Gastrocnemius medialis (tissue), 4 donors: ENCODE measurements at places on chromosomes 7 and 10. TPM values are rescaled to one million over a fixed set of nuclear protein-coding genes. Genes with fewer than 3 reads are reported as not detected.
A peak's percentile ranks its signal among the peaks of the same experiment; 100 is the strongest.

GRCh38 chr7:143316492-143316891 is 581 bp downstream of the CLCN1 start:
- H3K27me3 ChIP-seq, result no peaks in the 10 kb centered on the region
- H3K4me1 ChIP-seq, result peaks cover 41% of the 10 kb centered on the region
- DNase-seq, result peak; percentile 54
- no peaks in the 10 kb centered on the region for H3K36me3 ChIP-seq

Gene HILPDA
- total RNA-seq, result 3.7 TPM

GRCh38 chr7:132815130-132815529 is 238.9 kb upstream of the PLXNA4 start:
- DNase-seq, result no peak
- no peaks in the 10 kb centered on the region for H3K36me3 ChIP-seq
- peaks cover 11% of the 10 kb centered on the region for H3K4me1 ChIP-seq
- no peaks in the 10 kb centered on the region for H3K27me3 ChIP-seq

- no peaks in the 10 kb centered on the region for H3K36me3 ChIP-seq
- no peak for DNase-seq
- H3K4me3 ChIP-seq, result no peak overlapping the region
- H3K27ac ChIP-seq, result no peak overlapping the region
- peaks cover 81% of the 10 kb centered on the region for H3K27me3 ChIP-seq
- no peaks in the 10 kb centered on the region for H3K4me1 ChIP-seq
Measured at GRCh38 chr7:8441106-8441965, 7.9 kb downstream of the NXPH1 start.

Gene CWF19L1
- 11.6 TPM for total RNA-seq

DNA sequence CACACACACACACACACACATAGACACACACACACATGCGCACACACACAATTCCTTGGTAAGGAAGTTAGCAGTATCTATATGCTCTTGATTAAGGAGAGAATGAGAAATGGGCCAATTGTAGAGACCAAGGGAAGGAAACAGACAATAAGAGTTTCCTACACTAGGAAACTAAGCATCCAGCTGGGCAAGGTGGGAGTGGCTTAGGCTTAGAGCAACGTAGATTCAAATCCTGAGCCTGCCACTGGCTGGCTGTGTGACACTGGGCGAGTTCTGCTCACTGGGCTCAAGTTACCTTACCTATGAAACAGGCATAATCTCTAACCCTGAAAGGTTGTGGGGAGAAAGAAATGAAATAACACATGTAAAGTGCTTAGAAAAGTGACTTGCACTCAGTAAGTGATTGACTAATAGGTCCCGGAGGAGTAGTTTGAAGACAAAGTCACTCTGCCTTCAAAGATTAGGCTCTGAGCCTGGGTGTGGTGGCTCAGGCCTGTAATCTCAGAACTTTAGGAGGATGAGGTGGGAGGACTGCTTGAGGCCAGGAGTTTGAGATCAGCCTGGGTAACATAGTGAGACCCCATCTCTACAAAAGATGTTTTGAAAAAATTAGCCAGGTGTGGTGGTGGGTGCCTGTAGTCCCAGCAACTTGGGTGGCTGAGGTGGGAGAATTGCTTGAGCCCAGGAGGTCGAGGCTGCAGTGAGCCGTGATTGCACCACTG is 701.4 kb downstream of the PARD3 start:
- DNase-seq, result no peak
- H3K27ac ChIP-seq, result no peak overlapping the region
- no peak overlapping the region for H3K4me3 ChIP-seq
- peaks cover 12% of the 10 kb centered on the region for H3K4me1 ChIP-seq
